ENCODE measurements at places on chromosomes 2 and 18.

DNA sequence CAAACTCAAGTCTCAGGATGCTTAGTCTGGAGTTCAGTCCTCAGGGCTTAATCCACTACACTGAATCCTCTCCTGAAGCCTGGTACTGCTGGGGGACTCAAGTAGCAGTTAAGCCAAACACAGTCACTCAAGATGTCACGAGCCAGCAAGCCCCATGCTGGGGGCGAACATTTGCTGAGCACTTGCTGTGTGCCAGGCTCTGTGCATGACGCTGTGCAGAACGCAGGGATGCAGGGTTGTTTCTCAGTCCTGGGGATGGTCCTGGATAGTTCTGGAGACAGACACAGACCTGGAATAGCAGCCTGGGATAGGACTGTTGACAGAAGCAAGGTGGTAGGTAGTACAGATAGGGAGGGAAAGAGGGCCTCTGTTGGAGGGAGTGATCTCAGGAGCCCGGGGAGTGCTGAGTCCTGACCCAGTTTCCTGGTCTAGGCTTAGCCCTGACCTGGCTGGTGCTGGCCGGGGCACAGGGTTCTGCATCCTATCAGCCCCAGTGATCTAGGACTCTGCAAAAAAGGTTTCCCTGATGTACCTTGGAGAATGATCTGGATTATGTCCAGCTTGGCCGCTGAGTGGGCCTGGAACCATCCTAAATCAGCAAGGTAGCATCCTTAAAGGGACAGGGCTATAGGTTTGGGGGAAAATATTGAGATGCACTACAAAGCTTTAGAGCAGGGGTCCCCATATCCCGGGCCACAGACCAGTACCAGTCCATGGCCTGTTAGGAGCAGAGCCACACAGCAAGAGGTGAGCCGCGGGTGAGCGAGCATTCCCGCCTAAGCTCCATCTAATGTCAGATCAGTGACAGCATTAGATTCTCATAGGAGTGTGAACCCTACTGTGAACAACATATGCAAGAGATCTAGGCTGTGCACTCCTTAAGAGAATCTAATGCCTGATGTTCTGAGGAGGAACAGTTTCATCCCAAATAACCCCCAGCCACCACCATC is 54.7 kb upstream of the OTOF start:
- no peak for DNase-seq

DNA sequence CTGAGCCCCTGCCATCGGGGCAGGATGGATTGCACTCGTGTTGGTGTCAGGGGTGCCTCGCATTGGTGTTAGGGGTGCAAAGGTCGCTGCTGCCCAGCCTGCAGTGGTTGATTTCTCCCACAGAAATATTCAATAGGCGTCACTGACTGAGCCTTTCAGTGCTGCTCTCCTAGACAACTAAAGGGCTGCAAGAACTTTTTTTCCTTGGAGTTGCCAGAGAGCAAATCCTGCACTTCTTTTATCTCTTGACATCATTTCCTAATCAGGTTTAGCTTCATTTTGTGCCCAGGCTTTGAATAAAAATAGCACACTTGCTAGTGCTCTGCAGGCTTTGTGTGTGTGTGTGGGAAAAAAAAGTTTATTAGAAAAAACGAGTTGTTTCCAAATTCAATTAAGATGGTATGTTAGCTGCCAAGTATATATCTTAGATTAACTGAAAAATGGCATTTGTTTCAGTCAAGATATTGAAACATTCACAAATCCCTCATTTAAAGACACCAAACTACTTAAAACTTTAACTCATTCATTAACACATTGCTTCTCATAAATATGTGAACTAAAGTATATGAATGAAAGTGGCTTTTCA is 125.6 kb downstream of the SOCS6 start:
- no peak for DNase-seq

GRCh38 chr2:45497355-45497754 is 113.7 kb downstream of the SRBD1 start:
- no peak for DNase-seq

DNA sequence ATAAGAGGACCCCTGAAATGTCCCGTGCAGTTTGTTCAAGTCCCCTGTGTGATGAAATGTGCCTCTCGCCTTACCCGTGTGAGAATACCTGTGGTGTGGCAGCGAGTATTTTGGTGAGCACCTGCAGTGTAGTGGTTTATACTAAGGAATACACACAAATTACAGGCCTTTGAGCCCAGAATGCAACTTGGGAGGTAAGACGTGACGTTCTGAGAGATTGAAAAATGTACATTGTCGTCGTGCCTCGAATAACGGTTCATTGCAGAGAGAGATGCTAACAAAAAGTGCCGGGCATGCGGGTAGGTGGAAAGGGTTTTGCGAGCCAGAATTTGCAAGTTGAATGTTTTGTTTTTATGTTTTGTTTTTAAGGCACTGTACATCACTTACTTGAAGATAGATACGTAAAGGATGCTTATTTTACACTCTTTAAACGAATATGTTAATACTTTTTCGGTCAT is 867 bp downstream of the RBBP8 start:
- no peak for DNase-seq

DNA sequence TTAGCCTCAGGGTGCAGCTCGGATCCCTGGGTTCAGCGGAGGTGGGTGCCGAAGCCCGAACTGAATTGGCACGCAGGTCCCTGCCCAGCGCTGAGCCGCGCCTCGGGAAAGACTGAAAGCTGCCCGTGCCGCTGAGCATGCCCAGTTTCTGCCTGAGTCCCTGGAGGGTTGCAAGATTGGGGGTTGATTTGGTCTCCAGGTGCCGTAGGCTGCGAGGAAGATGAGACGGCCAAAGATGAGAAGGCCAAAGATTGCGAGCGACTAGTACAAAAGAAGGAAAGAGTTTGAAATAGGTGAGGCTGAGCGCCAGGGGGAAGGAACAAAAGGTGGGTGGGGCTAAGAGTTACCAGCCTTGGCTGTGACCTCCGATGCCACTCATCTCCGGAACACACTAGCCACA is 852 bp upstream of the KCNH7 start:
- DNase-seq = no peak

Measured in left lung (tissue), 14 donors.